ENCODE measurements at places on chromosomes 7 and 10.
A peak's percentile ranks its signal among the peaks of the same experiment; 100 is the strongest.

DNA sequence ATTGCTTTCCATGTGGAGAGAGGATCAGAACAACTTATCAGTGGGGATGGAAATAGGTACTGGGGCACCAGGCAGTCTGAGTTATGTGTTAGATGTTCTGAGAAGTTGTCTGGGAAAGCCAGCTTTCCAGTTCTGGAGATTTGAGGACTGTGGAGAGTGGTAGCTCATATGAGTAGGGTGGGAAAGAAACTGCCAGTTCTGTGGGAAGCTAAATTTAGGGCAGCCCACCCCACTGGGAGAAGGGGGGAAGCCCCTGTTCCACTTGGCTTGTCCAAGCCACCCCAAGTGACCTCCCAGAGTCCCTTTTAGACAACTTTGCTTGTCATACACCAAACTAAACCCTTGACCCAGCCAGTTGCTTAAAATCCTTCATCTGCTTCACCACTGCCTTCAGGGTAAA, 189.5 kb downstream of the REEP3 start:
- DNase-seq, result no peak

- no peak for DNase-seq
Measured at GRCh38 chr10:16698461-16698860, 118.8 kb downstream of the RSU1 start.

- no peak for DNase-seq
Measured at GRCh38 chr7:70590126-70590854, 541.7 kb upstream of the GALNT17 start.

GRCh38 chr7:55558962-55559920, 13.1 kb downstream of the VOPP1 start:
- DNase-seq, result no peak

GRCh38 chr10:91864744-91865143, 44.5 kb downstream of the FGFBP3 start:
- DNase-seq, result no peak

GRCh38 chr7:3301831-3302618, 973 bp downstream of the SDK1 start:
- no peak for DNase-seq

GRCh38 chr7:92813390-92814024, 22.9 kb downstream of the CDK6 start:
- DNase-seq, result no peak

DNA sequence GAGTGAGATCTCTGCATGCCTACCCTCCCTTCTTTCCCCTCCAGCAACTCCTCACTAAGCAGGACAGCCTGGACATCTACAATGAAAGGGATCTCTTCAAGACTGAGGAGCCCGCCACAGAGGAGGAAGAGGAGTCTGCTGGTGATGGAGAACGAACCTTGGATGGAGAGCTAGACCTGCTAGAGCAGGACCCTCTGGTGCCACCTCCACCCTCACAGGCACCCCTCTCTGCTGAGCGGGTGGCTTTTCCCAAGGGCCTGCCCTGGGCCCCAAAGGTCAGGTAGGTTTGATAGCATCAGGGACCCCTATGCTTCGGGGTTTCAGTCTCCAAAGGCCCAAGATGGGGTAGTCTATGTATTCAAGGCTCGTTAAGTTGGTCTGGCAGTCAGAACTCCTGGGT, 23.9 kb downstream of the STRIP2 start:
- no peak for DNase-seq

- no peak for DNase-seq
Measured at GRCh38 chr10:72414642-72415041, 59.9 kb upstream of the DNAJB12 start.

- DNase-seq, result no peak
Measured at GRCh38 chr10:43667761-43668386, 19.2 kb upstream of the ZNF32 start.

DNA sequence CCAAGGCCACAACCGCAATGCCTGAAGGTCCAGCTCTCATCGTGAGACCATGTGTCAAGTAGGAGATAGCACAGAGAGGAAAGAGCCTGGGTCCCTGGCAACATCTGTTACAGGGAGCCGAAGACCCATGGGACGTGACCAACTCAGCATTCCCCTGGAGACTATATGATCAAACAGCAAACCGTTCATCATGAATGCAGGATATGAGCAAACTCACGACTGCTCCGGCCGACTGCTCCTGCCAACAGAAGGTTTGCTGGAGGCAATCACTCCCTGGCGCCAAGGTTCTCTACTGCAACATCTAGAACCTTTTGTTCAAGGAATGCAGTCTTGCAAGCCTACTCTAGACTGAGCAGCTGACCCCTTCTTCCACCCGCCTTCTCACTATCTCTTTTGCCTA, 114.3 kb downstream of the ALOX5 start:
- DNase-seq, result no peak

- DNase-seq, result no peak
Measured at GRCh38 chr7:44979481-44980392, 922 bp upstream of the MYO1G start.

DNA sequence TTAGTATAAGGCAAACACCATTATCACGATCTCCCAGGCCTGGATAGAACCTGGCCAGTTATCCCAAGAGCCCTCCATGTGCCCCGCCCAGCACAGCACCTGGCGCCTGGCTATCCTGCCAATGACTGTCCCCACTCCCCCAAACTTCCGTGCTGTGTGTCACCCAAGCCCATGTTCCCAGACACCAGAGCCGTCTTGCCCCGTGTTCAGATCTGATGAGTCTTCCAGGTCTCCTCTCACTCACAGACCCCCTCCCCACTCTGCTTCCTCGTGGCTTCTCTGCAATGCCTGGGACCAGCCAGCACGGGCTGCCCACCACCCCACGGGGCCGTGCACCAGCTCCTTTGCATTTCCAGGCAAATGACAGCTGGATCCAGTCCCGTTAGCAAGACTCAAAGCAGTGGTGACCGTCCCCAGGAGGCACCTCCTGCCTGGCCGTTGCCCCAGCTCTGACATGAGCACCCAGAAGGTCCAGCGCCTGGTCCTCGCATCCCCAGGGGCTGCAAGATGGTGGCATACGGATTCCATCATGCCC, 43.8 kb upstream of the INPP5A start:
- DNase-seq, result peak; percentile 35

DNA sequence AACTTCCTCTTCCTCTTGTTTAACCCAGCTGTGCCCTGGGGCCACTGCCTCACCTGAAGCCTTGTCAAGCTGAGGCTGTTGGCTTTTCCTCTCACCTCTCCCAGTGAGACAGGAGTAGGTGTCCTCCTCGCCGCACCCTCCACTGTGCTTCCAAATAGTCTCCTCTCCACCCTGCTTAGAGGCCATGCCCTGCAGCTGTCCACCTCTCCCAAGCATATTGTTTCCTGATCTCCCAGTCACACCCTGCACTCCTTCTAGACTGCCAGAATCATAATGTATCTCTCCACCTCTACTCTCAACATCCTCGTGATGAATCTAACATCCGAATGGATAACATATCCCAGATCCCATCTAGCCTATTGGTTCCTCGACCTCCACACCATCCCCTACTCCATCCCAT, 196.3 kb upstream of the GHITM start:
- no peak for DNase-seq

GRCh38 chr7:31699050-31699449, 12.0 kb downstream of the PPP1R17 start:
- DNase-seq, result no peak

DNA sequence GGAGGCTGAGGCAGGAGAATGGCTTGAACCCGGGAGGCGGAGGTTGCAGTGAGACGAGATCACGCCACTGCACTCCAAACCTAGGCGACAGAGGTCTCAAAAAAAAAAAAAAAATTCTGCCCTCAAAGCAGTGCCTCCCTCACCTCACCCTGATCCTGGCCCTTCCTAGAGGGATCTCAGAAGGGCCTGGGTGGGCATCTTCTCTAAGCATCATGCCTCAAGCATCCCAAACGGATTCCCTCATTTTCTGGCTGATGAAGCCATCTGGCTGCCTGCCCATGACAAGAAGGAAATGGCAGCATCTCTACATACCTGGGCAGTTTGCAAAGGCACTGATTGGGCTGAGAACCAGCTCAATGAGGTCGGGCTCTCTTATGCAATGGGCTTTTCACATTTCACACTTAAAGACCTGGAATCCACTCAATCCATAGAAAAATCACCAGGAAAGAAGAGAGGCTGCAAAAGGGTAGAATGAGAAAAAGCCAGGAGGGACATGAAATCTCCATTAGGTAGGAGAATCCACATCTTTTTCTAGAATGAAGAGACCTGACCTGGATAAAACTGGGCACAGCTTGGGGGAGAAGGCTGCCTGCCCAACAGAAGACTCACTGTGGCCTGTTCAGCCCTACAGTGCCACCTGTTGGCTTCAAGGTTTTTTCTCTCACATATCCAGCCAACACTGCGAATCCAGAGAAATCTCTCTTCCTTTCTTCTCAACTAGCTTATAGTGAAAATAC, 48.1 kb downstream of the PDLIM1 start:
- DNase-seq, result no peak

DNA sequence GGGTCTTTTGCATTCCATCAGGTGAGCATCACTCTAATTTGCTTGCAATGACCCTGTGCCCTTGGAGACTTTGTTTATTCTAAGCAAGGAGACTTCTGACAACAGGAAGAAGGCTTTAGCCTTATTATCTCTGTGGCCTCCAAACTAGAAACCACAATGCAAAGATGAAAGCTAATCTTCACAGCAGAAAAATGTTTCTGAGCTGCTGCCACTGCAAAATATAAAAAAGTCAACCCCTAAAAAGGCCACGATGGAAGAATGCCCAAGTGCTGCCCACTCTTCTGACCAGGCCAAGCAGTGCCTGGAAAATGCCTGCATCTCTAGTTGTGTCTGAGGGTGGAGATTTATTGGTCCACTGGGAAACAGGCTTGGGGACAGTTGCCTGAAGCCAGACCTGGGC, 299.9 kb downstream of the C7orf25 start:
- no peak for DNase-seq

GRCh38 chr10:12432402-12433189, 83.2 kb downstream of the CAMK1D start:
- DNase-seq, result no peak

DNA sequence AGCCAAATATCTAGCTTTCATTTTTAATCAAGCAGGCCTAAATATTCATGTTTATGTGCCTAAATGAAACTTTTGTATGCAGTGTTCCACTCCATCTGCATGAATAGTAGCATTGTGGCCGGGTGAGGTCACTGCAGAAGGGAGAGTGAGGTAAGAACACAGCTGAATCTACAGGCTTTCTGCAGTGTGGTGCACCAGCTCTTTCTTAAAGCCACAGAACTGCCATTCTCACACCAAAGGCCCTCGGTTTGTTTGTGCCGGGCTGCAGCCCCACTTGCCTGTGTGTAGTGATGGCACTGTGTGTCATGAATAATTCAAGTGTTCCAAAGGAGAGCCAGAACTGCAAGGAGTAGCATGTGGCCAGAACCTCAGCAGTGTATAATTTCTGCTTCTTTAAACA, 204.1 kb downstream of the TRIL start:
- no peak for DNase-seq

GRCh38 chr7:84462259-84462658, 267.7 kb upstream of the SEMA3A start:
- DNase-seq, result no peak

DNA sequence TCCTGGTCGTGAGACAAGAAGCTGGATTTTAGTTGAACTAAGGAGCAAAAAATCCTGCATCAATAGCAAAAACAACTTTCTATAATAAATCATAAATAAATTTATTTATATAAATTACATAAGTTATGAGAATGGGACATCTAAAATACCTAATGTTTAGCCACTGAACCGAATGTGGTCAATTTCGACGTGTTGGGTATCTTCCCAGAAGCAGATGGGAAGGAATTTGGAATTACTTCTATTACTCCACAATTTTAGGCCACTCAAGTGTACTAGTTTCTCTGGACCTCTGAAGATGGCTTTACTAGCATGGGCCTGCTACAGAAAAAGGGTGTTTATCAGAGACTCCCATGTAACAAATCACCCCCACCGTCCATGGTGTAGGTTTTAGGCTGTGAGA, 172.0 kb downstream of the PRPF18 start:
- no peak for DNase-seq

- no peak for DNase-seq
Measured at GRCh38 chr10:14173706-14174594, 156.8 kb downstream of the FRMD4A start.

GRCh38 chr10:47241946-47242867, 57.8 kb upstream of the GDF10 start:
- DNase-seq, result no peak

GRCh38 chr10:36676756-36677430, 448.5 kb upstream of the ANKRD30A start:
- no peak for DNase-seq

DNA sequence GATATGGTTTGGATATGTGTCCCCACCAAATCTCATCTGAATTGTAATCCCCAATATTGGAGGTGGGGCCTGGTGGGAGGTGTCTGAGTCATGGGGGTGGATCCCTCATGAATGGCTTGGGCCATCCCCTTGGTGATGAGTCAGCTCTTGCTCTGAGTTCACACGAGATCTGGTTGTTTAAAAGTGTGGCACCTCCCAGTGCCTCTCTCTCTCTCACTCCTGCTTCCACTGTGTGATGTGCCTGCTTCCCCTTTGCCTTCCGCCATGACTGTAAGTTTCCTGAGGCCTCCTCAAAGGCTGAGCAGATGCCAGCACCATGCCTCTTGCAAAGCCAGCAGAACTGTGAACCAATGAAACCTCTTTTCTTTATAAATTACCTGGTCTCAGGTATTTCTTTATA, 4.8 kb upstream of the GCK start:
- DNase-seq, result peak; percentile 37

GRCh38 chr10:129085811-129086210, 381.2 kb upstream of the MGMT start:
- DNase-seq, result no peak

DNA sequence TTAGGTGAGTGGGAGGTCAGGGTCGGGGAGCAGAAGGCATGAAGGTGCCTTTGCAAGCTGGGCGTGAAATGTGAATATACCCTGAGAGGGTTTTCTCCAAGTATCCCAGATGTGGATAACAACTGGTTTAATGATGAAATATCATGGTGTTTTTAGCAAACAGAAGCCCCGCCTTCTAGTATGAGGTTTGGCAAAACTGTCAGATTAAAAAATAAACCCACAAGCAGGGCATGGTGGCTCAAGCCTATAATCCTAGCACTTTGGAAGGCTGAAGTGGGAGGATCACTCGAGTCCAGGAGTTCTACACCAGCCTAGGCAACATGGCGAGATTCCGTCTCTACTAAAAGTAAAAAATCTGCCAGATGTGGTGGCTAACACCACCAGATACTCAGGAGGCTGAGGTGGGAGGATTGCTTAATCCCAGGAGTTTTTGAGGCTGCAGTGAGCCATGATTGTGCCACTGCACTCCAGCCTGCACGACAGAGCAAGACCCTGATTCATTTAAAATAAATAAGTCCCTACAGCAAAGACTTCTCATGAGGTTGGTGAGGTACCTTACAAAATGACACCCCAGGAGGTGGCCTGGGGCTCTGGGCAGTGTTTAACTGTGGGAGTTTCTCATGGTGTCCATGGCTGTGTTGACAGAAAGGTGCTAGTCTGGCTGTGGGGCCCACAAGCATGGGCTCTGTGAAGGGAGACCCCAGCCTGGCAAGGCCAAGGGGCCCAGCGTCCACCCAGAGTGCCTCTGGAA, 6.7 kb upstream of the PWWP2B start:
- no peak for DNase-seq

DNA sequence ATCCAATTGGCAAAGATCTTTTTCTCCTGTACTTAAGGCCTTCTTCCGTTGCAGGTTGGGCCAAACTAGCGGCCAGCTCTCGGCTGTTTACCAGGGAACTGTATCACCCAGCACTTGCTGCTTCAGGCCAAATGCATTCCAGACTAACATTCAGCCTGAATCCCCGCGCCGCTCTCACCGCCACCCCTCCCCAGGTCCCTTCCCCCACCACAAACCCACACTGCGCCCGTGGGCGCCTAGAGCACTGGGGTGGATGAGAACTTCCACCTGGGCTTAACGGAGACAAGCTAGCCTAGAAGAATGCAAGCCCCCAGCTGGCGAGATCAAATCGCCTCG, 676 bp downstream of the TCAF1 start:
- DNase-seq, result no peak
